Stimulated activated CD4-positive, alpha-beta T cell treated with anti-CD3 and anti-CD28 coated beads, Interleukin-1b, Interleukin-23, amount 100 ng/mL, for 1 hour (primary cell): ENCODE measurements at places on chromosomes 4 and X.
A peak's percentile ranks its signal among the peaks of the same experiment; 100 is the strongest.

DNA sequence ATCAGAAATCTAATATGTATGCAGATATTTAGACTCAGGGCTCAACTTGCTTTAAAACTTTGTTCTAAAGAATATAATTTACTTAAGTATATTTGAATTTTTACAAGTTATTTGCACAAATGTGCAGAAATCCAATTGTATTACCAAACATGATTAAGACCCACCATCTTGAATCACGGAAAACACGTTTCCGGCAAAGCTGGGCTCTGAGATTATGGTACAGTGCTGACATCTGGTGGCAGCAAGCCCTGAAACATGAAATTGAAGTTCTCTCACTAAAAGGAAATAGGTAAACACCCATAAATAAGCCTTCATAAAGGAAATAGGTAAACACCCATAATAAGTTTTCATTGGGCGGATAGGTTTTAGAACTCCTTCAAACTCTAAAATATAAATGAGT, 98.3 kb upstream of the MAOA start:
- DNase-seq, result peak; percentile 14

GRCh38 chrX:123756320-123756719, 23.5 kb upstream of the THOC2 start:
- DNase-seq, result no peak

- peak; percentile 8 for DNase-seq
These were observed 2.0 kb downstream of the TMEM255A start for GRCh38 chrX:120308959-120309872.

DNA sequence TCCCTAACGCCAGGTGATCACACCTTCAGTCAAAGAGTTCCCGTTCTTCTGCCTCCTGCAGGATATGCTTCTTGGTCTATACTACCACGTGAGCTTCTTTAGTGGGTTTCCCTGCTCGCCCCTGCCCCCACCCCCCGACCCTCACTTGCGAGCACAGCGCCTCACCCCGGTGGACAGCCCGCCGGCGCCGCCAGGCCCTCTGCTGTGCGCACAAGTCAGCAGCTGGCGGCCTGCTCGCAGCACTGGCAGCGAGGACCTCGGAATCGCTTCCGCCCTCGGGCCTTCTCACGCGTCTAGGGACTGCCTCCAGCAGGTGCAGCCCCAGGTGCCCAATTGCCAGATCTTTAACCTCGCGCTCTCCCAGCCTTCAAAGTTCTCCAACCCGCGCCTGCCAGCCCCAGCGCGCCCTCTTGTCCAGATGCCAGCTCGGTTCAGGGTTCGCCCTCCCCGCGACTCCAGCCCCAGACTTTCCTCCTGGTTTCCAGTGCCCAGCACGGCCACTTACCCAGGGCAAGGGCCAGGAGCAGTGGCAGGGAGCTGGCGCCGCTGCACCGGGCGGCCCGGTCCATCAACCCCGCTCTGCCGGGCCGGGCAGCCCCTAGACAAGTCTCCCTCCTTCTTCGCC, 454 bp downstream of the BTC start:
- DNase-seq, result no peak

DNA sequence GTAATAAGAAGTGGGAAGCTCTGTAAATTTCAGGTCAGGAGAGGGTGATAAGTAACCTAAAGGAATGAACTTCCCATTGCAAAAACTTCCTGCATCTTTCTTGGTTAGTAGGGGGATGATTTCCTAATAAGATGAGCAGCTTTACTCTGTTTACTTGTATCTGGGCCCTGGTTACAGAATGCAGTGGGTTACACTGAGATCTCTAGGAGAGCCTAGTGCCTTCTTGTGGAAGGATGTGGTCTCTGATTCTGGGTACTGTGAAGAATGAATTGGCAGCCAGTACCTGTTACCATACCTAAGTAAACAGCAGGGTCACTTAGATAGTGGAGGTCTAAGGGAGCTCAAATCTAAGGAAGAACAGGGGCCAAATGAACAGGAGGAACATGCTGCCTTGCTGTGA, 320.6 kb downstream of the ARHGAP10 start:
- no peak for DNase-seq

- no peak for DNase-seq
These were observed 191.0 kb downstream of the PRDM5 start for GRCh38 chr4:120731561-120731960.

DNA sequence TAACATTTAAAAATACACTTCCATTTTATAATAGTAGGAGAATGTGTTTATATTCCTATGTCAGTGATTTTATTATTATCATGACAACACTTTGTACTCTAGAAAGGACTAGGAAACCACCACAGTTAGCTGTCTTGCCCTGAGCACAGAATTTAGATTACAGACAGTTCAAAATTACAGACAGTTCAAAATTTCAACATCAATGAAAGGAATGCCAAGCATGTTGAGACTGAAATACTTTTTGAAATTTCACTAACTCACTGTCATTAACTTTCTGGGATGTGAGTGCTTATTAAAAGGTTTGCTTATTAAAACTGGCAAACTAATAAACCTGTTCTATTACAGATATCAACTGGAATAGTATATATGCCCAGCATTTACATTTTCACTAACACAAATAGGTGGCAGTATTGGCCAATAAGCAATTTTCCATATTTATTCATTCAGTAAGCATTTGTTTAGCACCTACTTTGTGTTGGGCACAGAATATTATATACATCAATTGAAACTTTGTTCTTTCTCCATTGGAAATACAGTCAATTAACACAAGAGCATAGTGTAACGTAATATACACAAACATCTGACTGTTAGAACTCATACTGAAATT, 179.4 kb downstream of the FBXW7 start:
- DNase-seq, result no peak

DNA sequence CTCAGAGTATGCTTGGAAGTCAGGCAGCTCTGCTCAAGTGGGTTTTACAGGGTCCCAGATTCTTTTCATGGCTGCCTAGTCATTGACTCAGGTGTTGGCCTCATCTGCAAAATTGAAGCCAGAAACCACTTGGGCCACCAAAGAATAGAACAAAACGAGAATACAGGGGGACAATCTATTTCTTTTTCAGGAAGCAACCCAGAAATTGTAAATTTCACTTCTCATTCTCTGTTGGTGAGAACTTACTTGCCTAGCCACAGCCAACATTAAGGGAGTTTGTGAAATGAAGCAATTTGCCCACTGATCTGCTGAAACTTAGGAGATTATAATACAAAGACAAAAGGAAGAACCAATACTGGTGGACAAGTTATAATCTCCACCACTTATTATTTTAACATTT, 8.6 kb upstream of the TKTL2 start:
- DNase-seq, result no peak

GRCh38 chr4:140198942-140199341, 45.0 kb upstream of the MAML3 start:
- no peak for DNase-seq

- DNase-seq, result no peak
These were observed 8.0 kb upstream of the PYURF start for GRCh38 chr4:88531549-88531948.

GRCh38 chr4:39970671-39971640, 6.8 kb downstream of the PDS5A start:
- no peak for DNase-seq

DNA sequence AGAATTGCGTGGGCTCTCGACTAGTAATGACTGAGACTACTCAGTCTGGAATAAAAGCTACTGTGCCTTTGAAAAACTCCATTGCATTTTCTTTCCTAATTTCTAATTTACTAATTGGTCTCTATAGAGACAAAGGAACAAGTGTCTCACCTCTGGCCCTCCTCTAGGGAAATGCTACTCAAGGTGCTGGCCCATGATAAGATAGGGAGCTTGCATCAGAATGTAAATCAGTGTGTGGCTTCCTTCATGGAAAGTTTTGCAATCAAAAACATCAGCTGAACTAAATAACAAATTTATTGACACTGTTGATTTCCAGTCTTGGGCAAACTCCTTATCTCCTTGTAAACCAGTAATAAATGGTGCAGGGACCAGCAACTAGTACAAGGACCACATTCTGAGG, 81.8 kb downstream of the SRPX start:
- DNase-seq, result no peak

GRCh38 chr4:148057984-148058859, 326.3 kb downstream of the ARHGAP10 start:
- no peak for DNase-seq

DNA sequence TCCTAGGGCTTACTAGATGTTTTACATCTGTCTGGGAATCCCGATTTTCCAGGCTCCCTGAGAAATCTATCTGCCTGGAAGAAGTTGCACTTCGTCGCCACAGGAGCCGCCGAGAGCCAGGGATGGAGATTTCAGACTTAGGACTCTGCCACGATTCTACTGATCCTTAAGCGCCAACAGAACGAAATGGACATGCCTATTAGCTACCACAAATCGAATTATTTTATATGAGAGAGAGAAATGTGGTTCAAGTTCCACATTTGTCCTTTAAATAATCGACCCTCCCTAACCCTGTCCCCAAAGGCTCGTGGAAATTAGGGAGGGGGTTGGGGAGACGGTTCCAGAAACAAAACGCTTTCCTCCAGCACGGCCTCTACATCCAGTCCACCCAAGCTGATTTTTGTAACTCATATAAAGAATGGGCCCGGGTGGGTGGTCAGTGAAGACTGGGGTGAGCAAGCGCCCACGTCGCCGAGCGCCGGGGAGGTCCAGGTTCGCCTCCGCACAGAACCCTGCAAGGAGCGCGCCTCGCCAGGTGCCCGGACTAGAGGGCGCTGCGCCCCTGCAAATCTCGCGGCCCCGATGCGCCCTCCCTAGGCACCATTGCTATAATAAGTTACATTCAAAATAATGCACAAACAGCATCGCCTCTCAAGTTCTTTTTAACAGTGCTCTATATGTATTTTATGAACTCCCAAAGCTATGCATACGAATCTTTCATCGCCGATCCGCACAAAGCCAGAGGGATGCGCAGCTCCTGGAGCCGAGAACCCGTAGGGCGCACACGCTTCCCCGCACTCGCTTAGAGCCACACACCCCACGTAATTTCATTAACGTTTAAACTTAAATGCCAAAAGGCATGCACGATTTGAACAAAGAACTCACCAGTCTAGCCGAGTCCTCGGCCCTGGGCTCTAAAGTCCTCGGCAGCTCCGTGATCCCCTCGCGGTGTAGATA, 2.1 kb upstream of the FAT1 start:
- no peak for DNase-seq

DNA sequence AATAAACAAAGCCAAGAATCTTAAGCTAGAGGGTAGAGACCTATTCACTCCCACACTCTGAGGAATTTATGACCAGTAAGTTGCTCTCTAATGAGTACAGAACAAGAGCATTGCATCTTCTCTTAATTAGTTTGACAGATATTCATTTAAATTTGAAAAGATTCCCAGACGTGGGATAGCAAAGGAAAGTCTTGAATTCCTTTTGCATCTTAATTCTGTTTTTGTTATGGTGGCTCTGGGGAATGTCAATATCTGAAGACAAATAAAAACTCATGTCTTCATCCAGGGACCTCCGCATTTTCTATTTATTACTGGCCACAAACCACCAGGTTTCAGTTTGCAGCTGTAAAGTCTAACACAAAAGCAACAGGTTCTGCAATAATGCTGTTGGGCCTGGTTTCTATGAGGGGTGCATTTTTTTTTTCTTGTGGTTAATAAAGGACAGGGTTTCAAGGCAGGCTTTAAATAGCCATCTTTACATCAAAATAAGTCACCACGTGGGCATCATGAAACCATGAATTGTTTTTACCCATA, 172.3 kb downstream of the SHROOM3 start:
- no peak for DNase-seq

DNA sequence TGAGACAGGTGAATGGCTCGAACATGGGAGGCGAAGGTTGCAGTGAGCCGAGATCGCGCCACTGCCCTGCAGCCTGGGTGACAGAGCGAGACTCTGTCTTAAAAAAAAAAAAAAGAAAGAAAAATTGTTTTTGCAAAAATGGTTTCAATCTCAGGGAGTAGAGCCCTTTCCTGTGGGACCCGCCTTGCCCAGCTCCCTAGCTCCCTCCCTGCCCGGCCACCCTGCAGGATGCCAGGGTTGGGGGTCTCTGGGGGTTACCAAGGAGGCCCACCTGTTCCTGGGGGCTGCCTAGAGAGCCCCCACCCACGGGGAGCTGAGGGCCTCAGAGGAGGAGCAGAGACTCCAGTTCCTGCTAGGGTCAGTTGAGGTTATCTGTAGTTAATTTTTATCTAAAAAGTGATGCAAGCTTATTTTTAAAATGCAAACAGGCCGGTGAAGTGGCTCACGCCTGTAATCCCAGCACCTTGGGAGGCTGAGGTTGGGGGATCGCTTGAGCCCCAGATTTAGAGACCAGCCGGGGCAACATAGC, 18.7 kb upstream of the PLCXD1 start:
- no peak for DNase-seq

DNA sequence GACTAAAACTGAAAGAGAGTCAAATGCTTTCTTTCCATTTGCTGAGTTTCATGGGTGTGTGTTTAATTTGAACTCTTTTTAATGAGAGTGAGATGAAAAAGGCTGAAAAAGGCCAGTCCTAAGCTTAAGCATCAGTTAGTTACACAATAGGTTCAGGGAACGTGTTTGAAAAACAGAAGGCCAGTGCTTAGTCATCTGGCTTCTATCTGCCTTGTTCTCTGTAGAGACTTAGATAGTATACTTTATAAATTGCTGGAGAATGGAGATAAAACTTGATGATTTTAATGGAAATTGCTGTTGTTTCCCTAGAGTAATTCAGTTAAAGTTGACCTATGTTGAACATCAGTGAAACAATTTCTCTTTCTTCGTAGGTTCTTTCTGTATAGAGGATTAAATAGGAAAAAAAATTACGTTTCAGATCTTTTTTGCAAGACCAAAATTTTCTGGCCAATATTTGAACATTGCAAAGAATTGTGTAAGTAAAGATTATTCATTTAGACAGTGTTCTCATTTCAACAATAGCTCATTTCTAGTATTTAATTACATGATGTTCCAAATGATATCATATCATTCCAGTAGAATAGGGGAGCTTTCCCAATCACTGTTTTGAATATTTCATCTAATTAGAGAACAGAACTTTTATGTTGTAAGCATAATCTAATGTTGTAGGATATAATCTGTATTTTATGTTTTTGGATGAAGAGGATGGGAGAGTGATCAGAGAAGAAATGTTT, 1088.8 kb downstream of the ADGRL3 start:
- no peak for DNase-seq

- DNase-seq, result no peak
These were observed 70.7 kb downstream of the ANKRD50 start for GRCh38 chr4:124641715-124642381.

DNA sequence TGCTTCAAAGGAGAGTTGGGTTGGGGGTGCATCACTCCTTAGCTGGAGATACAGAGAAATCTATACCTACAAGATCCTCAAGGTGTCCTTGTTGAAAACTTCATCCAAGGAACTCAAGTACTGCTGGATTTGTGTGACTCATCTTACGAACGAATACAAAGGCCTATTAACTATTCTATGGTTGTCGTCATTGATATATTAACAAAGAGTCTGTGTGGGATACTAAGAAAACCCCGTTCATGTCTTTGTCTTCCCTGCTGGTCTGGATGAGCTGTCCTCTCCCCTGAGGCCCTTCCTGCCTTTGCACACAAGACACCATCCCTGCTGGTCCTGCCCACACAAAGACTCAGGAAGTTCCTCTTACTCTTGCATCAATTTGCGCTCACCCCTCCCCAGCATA, 54.9 kb upstream of the IRF2 start:
- no peak for DNase-seq

- no peak for DNase-seq
These were observed 68.4 kb downstream of the RHOH start for GRCh38 chr4:40264995-40265909.

GRCh38 chr4:81455897-81456296, 15.8 kb downstream of the RASGEF1B start:
- no peak for DNase-seq

- no peak for DNase-seq
These were observed 260 bp upstream of the CCDC149 start for GRCh38 chr4:24913119-24913485.

GRCh38 chr4:74415602-74416300, 29.2 kb upstream of the AREG start:
- no peak for DNase-seq

GRCh38 chrX:42770566-42770965, 7.4 kb downstream of the PPP1R2C start:
- DNase-seq, result no peak
